Ovary (tissue), 10 donors: ENCODE measurements at places on chromosomes 11 and 22. TPM values are rescaled to one million over a fixed set of nuclear protein-coding genes. Genes with fewer than 3 reads are reported as not detected.

DNA sequence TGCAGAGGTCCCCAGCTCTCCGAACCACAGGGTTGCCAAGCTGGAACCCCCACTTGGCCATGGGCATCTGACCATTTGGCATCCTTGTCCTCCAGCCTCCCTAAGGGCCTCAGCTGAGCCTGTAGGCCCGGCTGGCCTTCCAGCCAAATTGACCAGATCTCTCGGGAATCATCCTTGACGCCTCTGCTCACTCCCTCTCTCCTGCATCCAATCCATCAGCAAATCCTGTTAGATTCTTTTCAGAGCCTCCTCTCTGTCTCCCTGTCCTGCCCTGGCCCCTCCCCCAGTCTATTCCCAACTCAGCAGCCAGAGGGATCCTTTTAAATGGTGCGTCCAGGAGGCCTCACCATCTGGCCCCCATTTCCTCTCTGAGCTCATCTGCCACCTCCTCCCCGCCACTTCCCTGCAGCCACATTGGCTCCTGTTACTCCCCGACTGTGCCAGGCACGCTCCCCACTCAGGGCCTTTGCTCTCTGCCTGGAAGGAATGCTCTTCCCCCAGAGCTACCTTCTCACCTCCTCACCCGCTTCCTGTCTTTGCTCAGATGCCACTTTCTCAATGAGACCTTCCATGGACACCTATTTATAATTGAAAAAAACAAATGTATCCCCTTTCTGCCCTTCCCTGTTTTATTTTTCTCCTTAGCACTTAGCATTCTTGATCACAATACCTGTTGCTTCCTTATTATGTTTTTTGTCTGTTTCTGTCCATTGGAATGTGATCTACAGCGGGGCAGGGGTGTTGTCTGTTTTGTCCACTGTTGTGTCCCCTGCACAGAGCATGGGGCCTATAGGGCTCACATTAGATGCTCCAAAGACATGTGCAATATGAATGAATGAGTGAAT, 78.1 kb downstream of the NFAM1 start:
- DNase-seq, result no peak

- DNase-seq, result no peak
These were observed 131.2 kb upstream of the B3GAT1 start for GRCh38 chr11:134543241-134543640.

GRCh38 chr22:43257549-43257948, 70.6 kb upstream of the TTLL12 start:
- no peak for DNase-seq

TRIM5 gene
- 23.8 TPM for polyA plus RNA-seq

DEFB131B gene
- polyA plus RNA-seq, result not detected

GNAZ gene
- 7.2 TPM for polyA plus RNA-seq

HEPHL1 gene
- 0.03 TPM for polyA plus RNA-seq

PKDREJ gene
- 0.12 TPM for polyA plus RNA-seq

DNA sequence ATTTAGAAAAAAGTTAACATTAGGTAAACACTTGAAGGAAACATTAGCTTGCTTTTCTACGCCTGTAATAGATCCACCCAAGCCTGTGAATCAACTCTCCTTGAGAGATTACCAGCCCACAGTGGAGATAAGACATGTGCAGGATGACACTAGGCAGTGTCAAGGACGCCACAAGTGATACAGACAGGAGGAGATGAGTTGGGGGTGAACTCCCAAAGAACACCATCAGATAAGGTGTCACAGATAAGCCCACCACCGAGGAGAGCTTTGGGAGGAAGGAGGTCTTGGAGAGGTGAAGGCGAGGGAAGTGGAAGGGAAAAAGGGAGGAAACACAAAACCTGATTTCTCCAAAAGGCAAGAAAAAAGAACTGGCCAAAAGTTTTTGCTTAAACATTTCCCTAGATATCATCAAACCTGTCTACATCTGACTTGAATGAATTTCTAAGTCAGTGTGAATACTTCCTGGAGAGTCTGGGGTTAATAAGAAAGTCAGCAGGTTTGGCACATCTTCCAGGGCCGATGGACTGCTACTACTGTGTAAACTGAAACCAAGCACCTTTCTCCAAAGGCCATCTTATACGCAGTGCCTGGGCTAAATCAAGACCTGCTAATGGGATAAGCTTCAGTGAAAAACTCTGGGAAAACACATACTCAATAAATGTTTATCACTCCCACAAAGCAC, 15.5 kb downstream of the CLTCL1 start:
- no peak for DNase-seq

DNA sequence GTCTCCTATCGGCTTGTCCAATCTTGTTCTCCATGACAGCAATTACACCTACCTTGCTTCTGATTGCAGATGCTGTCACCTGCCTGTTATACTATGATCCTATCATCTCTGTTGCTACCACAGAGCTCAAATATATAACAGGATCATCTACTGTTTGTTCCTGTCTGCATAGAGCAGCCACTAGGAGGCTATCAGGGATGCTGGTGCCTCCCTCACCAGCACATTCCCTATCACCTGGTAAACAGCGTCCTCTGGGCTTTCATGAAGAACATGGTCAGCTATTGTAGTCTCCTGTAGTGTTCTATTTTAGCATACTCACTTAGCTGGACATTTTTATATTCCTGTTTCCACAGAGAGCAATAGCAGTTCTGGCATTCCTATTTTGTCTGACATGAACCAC, 87.8 kb upstream of the FAT3 start:
- DNase-seq, result no peak

CERK gene
- polyA plus RNA-seq, result 27.1 TPM

GRCh38 chr11:82682003-82682751, 51.5 kb downstream of the FAM181B start:
- no peak for DNase-seq

OR2AG1 gene
- polyA plus RNA-seq, result not detected

GRCh38 chr11:76750067-76750466, 33.1 kb upstream of the TSKU start:
- DNase-seq, result no peak

GRCh38 chr11:30128269-30128932, 102.4 kb upstream of the FSHB start:
- DNase-seq, result no peak

GRCh38 chr11:936199-936598, 10.5 kb downstream of the AP2A2 start:
- no peak for DNase-seq

GRCh38 chr11:2295971-2296912, 5.5 kb downstream of the C11orf21 start:
- DNase-seq, result no peak

DNA sequence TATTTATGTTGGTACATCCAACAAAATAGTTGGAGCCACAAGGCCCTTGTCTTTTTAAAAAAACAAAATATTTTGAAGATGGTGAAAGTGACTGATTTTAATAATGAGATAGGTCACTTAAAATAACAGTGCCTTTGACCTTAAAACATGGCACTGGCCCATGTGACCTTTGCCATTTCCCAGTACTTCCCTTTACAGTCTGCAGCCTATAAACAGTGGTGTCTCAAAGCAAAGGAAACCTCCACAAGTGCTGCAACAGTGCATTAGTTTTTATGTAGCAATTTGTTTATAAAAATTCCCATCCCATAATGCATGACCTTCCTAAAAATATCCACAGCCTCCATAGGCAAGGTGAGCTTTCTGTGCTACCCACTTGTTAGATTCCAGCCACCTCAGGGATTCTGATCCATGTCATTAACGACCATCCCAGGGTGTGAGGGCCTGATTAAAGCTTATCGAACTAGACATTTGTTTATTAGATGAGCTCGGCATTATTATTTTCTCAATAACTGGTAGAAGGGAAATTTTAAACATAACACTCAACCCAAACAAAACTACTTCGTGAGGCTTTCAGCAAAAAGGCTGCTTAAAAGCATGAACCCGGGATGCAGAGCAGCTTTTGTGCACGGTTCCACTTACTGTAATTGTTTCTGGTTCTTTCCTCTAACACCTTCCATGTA, 28.0 kb upstream of the CRKL start:
- no peak for DNase-seq

DNA sequence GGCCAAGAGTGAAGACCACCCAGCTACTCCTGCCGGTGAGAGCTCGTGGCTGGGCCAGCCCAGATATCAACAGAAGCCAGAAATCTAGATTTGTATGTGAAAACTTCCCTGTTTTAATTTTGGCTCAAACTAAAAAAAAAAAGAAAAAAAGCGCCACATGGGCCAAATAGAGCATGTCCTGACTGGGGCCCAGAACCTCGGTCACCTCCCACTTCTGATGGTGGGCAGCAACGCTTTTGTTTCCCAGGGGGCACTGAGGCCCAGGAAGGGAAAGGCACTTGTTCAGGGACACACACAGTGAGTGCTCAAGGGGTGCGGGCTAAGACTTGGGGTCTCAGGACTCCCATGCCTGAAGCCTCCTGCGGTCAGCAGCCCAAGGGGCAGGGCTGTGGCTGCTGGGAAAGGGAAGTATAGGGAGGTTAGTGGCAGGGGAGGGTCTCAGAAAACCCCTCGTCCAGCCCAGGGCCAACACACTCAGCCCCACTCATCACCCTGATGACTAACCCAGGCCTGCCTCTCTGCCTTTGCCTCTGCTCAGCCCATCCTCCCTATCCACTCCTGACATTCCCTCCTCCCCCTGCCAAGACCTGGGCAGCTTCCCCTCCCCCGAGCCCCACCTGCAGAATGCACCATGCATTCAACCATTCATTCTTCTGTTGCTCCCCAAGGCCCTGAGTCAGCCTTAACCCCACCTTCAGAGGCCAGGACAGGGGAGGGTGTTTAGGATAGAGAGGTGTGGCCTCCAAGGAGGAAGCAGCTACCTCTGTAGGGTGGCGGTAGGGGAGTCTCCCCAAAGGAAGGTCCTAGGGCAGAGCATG, 30.0 kb upstream of the TCF20 start:
- DNase-seq, result no peak

C22orf23 gene
- 0.41 TPM for polyA plus RNA-seq

DNA sequence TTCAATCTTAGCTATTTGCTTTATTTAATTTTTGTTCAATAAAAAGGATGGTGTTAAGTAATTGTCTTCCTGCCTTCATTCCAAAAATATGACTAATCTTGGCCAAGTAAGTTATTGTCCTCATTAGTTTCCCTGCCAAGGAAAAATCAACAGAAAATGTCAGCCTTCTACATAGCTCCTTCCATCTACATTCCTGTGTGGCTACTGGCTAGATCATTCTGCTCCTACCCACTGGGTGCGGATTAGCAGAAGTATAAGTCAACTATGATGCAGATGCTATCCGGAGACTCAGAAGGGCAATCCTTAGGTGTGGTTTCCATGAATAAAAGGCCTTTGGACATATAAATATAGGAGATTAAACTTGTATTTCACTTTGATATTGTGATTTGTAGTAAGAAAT, 154.4 kb downstream of the SBF2 start:
- no peak for DNase-seq

DNA sequence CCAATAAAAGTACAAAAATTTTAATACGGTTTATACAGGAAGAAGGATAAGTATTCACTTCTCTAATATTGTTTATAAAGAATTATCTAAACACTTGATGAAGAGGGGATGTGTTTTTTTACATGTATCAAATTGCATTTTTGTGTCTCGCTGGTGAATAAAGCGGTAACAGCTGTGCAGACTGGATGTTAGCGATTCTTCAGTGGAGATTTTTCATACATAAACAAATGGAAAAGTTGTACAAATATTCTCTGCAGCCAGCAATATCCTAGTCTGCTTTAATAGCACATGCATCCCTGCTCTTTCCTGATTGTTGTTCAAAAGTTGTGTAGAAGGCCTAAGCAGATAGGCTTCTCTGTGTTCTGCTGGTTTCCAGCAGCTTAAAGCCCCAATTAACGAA, 369.3 kb downstream of the SOX6 start:
- DNase-seq, result no peak

JAML gene
- polyA plus RNA-seq, result 2.0 TPM

TYR gene
- not detected for polyA plus RNA-seq
